Hematopoietic multipotent progenitor cell (in vitro differentiated cells): ENCODE measurements at places on chromosomes 12 and 14. TPM values are rescaled to one million over a fixed set of nuclear protein-coding genes. Genes with fewer than 3 reads are reported as not detected.

DNA sequence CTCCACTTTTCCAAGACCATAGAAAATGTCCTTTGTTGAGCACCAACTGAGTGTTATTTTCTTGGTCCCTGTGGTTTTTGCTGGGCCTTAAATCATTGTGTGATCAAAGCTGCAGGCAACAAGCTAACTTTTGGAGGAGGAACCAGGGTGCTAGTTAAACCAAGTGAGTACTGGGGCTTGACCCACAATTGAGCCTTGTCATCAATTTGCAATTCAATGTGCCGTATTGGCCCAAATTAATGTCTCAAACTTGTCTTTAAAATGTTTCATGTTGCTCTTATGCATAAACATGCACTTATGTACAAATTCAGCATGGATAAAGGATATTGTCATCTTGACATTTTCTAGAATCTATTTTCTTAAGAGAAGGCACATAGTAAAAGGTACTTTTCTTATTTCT lies 62.3 kb downstream of the DAD1 start:
- DNase-seq, result no peak

DNA sequence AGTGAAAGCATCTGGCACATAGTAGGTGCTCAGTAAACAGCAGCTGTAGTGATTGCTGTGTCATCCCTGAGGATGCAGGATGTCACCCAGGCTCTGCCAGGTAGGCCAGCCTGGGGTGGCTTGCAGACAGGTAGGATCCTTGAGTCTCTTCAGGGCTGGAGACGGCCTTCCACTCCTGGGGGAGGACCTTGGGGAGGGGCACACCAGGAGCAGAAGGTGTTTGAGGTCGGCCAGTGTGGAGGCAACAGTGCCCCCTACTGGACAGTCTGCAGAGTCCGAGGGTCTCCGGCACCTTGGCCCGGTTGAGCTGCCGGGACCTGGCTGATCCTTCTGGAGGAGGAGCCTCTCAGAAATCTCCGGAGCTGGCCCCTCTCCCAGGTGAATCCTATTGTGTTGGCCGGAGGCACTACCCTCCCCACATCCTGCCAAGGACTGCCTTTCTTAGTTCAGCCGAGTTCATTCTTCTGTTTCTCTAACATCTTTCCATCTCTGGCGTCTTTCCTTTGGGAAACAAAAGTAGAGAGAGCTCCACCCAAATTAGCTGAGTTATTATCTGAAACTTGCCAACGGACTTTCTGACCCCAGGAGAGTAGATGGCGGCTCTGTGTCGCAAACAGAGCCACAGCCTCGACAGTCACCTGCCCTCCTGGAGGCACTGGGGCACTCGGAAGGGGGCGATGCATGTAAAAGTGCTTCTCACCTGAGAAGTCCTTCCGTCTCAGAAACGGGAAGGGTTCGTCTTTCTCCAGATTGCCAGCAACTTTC lies 41.8 kb upstream of the CLMN start:
- DNase-seq, result peak; percentile 33

DCN gene
- total RNA-seq, result not detected

DNA sequence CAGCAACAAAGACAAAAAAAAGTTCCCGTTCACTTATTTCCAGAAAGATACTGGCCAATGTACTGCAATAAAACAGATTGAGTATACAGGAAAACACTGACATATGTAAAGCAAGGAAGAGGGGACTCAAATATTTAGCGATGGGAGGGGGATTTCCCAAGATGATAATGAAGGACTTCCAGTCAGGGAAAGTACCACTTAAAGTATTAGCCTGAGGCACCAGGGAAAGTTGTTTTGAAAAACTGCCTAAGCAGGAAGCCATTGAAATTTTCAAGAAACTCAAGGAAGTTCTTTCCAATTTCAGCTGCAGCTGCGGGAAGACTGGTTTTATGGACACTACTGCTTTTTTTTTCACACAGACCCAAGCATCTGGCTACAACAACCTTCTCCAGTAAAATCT lies 1007.4 kb upstream of the NOVA1 start:
- no peak for DNase-seq

DNA sequence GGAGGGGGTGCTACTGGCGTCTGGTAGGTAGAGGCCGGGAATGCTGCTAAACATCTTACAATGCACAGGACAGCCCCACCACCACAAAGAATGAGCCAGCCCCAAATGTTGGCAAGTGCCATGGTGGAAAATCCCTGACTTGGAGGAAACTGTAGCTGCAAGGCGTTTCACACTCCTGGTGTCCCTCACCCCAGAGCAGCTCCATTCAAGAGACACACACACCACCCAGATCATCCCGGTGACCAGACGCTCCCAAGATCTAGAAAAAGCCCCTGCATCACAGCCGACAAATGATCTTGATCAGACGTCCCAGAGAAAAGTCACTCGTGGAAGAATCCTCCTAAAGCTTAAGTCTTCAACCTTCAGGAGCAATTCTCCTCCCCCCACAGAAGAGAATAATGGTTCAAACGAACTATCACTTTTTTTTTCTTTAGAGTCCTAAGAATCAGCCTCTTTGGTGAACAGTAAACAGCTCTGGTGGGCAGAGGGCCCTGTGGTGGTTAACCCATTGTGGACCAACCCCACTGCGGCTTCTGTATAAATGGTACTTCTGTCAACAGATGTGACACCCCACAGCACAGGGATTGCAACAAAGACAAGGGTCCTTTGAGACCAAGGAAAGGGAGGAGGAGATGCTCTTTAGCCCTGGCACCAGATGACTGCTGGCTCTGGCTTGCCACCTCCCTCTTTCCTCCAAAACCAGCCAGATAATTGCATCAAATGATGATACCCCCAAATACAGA lies 2.7 kb downstream of the GLTP start:
- no peak for DNase-seq

CLEC1A gene
- total RNA-seq, result under 0.01 TPM

GRCh38 chr14:99562856-99563748 lies 40.9 kb downstream of the CCDC85C start:
- DNase-seq, result no peak

YAF2 gene
- total RNA-seq, result 10.5 TPM

DNA sequence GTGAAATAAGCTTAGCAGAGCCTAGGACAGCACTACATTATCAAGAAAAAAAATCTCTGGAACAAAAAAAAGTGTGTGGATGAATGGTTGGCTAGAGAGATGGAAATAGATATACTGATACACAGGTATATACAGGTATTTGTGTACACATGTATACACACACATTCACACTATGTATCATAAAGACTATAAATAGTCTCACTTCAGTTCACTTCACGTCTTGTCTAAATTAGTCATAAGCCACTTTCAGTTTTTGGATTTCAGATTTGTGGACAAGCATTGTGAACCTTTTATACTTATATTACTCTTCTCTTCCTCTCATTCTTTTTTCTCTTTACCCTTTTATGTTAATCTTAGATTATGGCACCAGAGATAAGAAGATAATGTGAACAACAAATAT lies 41.8 kb upstream of the SLC6A15 start:
- no peak for DNase-seq

DNA sequence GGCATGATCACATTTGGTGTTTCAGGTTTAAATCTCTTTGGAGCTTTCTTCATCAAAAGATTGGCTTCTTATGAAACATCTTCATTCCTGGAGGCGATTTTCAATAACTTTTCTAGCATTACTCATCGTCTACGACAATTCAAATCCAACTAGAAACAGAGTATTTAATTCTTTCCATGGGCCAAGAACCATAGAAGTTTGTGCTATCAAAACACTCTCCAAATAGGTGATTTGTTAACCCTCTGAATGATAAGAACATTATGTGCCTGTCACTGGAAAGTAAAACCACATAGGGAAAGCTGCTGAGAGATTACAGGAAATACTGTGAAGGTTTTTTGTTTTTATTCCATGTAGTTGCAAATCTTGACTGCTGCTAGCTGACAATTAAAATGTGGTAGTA lies 6.9 kb upstream of the DCN start:
- no peak for DNase-seq

HOXC13 gene
- not detected for total RNA-seq

FAM222A gene
- 0.81 TPM for total RNA-seq

DNA sequence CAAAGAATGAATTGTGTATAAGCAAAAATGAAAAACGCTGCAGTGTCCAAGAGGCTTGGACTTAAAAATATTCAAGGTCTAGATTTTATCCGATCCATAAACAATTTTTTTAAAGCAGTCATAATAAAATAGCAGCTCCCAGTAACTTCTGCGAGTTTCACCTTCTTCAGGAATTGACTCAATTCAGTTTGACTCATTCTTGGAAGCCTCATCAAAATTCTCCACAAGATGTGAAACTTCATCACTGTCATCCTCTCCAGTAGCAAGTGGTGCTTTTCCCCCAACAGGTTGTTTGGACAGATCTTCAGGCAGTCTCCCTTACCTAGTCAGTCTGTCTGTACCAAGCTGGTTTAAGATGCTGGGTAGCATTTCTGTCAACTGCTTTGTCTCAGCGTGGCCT lies 93.5 kb upstream of the FOXG1 start:
- no peak for DNase-seq

- no peak for DNase-seq
These were observed 22.5 kb upstream of the SLC6A12 start for GRCh38 chr12:236445-236844.

DNA sequence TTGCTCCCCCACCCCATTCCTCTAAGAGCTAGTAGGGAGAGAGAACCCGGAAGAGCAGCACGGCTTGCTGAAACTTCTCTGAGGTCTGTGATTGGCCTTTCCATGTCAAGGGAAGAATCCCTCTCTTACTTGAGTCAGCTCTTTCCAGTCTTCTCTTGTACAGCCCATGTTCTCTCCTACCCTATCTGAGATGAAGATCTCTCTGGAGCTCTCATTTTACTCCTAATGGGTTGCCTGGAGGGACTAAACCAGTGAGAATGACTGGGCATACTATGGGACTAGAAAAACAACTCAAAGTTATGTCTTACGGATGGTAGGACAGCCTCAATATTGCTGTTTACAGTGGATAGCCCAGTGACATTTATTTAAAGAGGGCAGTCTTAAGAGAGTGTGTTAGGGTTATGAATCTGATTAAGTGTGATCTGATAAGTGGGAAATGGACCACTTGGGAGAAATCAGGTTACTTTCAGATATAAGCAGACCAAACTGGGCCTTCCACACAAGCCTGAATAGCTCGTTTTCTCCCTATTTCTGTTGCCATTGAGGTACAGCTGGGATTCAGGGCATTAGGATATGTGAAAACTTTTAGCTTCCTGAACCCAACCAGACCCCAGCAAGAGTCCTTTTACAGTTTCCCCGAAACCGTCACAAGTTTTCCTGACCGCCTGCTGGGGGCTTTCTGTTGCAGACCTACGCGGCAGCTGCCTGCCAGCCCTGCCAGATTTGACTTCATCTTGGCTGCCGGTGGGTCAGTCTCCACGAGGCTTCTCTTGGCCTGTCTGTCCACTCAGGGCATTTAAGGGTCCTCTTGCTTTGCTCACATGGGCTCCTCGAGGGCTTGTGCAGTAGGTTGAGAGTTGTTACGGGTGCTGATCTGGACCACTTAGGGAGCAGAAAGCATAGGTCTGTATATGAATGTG lies 16.9 kb downstream of the ETV6 start:
- no peak for DNase-seq

MIP gene
- total RNA-seq, result under 0.01 TPM

PAX9 gene
- under 0.01 TPM for total RNA-seq

GRCh38 chr14:37035401-37035800 lies 137.0 kb downstream of the SLC25A21 start:
- DNase-seq, result no peak

CLEC2D gene
- total RNA-seq, result 5.9 TPM

WIF1 gene
- not detected for total RNA-seq

GRCh38 chr14:76298896-76299295 lies 77.0 kb upstream of the ESRRB start:
- no peak for DNase-seq

NR4A1 gene
- total RNA-seq, result 33.1 TPM

HOXC5 gene
- total RNA-seq, result not detected

KRT71 gene
- not detected for total RNA-seq

- no peak for DNase-seq
These were observed 172.5 kb upstream of the ARID2 start for GRCh38 chr12:45557016-45557415.

- DNase-seq, result no peak
These were observed 24.1 kb upstream of the PLEKHA5 start for GRCh38 chr12:19105463-19105862.

- DNase-seq, result no peak
These were observed 173.3 kb downstream of the PPM1H start for GRCh38 chr12:62761658-62762057.

DNA sequence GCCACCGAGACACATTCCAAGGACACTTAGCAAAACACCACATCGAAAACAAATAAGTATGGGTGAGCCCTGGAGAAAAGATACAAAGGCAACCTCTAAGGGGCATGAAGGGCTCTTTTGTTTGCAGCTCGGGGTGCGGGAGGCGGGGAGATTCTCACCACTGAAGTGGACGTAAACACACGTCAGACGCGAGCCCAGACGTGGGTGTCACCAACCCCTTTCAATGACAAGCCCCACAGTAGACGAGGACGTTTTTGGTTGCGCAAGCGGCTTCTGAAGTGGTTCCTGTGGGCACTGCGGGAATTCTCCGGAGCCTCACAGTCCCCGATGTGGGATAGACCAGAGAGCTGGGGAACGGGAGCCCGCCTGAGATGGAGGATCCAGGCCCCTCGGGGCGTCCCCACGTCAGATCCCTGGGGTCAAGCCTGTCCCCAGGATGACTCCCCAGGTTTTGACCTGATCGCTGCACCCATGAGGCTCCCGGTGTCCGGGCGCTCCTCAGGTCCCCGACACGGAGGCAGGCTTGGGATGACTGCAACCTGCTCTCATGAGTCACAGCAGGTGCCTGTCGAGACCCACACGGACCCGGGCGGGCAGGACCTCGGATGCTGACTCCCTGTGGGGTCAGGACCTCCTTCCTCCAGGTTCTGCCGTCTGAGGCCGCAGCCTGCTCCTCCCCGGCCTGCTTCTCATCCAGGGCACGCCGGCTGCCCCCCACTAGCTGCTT lies 20.3 kb upstream of the ADGRD1 start:
- no peak for DNase-seq

GRCh38 chr12:69566603-69567002 lies 18.7 kb upstream of the CCT2 start:
- DNase-seq, result no peak

DNA sequence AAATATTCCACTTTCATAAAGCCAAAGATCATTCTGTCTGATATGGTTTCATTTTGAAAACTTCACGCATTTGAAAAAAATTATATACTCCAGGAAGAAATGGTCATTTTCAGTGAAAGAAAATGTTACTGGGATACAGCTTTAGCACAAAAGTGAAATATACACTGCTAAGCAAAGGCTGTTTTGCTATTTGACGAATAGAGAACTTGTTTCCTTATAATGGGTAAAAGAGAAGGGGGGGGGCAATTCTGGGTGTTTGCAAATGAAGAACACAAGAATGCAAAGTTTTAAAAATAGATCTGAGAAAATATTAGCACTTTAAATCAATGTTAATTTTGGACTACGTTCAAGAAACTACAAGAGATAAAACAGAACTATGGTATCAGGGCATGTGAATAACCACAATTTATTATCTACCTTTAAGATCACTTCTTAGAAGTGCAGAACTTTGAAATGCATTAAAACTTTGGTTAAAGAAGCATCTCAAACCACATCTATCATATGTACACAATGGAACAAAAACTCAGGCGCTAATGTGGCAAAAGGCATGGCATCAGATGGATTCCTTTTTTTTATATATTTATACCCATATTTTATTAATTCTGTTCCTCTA lies 51.1 kb downstream of the EFCAB11 start:
- DNase-seq, result no peak

- no peak for DNase-seq
These were observed 57.6 kb downstream of the C12orf56 start for GRCh38 chr12:64332938-64333337.

LRRC10 gene
- not detected for total RNA-seq
